Panc1 (cell line): ENCODE measurements at places on chromosomes 3 and 15. TPM values are rescaled to one million over a fixed set of nuclear protein-coding genes. Genes with fewer than 3 reads are reported as not detected.
A peak's percentile ranks its signal among the peaks of the same experiment; 100 is the strongest.

- H3K36me3 ChIP-seq: no peaks in the 10 kb centered on the region
- DNase-seq: no peak
- no peaks in the 10 kb centered on the region for H3K4me1 ChIP-seq
- H3K4me3 ChIP-seq: no peak overlapping the region
- peaks cover 3% of the 10 kb centered on the region; the same call in 1 of the 2 replicates for H3K27me3 ChIP-seq
Measured at GRCh38 chr15:73374604-73375003, 5.8 kb upstream of the HCN4 start.

- H3K4me1 ChIP-seq: no peaks in the 10 kb centered on the region
- H3K36me3 ChIP-seq: no peaks in the 10 kb centered on the region
- no peak overlapping the region for H3K27ac ChIP-seq
Measured at GRCh38 chr3:101939361-101940049, 90.2 kb downstream of the NFKBIZ start.

DNA sequence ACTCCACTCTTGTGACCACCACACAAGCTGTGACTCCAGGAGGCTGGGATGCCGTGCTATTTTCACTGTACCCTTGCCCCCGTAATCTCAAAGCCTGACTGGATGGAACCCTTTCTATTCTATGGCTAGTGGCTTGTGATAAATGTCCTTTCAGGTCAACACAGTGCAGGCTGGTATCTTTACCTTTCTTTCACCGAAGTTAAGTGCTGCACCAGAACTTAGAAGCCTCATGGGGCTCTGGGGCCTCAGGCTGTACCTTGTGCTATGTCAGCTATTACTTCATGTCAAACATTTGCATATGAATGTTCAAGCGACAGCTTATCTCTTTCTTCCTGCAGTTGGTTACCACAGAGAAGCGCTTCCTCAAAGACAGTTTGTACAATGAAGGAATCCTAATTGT is 66.8 kb downstream of the RPL39L start:
- no peaks in the 10 kb centered on the region for H3K4me1 ChIP-seq
- DNase-seq: no peak
- H3K27ac ChIP-seq: no peak overlapping the region
- H3K36me3 ChIP-seq: no peaks in the 10 kb centered on the region

DNA sequence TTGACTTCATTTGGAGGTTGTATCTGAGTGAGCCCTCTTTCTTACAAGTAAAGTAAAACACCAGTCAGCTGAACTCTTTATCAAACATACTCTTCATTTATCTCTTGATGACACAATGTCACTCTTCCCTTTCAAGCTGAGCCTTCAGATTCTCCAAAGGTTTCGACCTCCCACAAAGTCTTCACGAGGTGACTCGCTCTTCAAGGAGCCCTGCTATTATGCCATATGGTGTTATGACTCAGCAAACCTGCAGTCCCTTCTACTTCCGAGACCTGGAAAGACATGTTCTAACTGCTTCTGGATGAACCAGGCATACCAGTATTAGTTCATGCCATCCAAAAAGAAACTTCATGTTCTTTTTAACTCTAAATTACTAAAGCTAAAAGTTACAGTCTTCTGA is 23.1 kb downstream of the AADAC start:
- H3K36me3 ChIP-seq: no peaks in the 10 kb centered on the region
- no peak overlapping the region for H3K4me3 ChIP-seq
- peak; percentile 27 for DNase-seq
- H3K4me1 ChIP-seq: peaks cover 7% of the 10 kb centered on the region
- H3K27me3 ChIP-seq: no peaks in the 10 kb centered on the region
- peak overlapping the region; percentile 17; the same call in 1 of the 2 replicates for H3K27ac ChIP-seq

DNA sequence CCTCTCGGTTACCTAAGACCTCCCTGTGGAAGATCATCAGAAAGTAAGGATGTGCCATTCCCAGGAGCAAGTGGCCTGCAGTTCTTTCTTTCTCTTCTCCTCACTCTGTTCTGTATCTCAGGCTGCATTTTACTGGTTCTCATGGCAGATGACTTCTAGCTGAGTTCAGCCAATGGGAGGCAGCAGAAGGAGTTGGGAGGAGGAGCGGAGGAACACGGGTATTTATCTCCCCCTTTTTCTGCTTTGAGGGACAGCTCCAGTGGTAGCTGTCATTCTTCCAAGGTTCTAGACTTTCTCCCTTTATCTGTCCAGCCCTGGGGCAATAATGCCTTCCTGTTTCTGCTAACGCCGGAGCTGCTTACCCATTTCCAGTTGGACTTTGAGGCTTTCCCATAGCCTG is 339.9 kb downstream of the NR2F2 start:
- H3K36me3 ChIP-seq: no peaks in the 10 kb centered on the region
- H3K4me1 ChIP-seq: no peaks in the 10 kb centered on the region
- H3K27me3 ChIP-seq: no peaks in the 10 kb centered on the region
- no peak overlapping the region for H3K27ac ChIP-seq
- DNase-seq: no peak

- no peaks in the 10 kb centered on the region for H3K36me3 ChIP-seq
- no peak overlapping the region for H3K27ac ChIP-seq
- DNase-seq: no peak
Measured at GRCh38 chr3:52805270-52806039, 10.9 kb downstream of the ITIH3 start.

DNA sequence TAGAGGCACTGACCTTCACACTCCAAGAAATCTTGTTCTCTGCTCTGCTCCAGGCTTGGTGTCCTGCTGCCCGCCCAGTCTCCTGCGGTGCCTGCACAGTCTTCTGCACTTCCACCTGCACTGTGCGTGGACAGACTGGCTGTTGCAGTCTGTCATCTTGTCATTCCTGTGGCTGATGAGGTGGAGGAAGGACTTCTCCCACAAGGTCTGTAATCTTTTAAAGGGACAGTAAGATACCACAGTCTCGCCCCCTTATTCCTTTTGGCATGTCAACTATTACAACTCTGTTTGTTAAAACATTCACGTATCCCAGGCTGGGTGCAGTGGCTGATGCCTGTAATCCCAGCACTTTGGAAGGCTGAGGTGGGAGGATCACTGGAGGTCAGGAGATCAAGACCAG is 54.1 kb upstream of the IGF2BP2 start:
- H3K36me3 ChIP-seq: no peaks in the 10 kb centered on the region
- H3K4me3 ChIP-seq: no peak overlapping the region
- no peaks in the 10 kb centered on the region for H3K27me3 ChIP-seq

DNA sequence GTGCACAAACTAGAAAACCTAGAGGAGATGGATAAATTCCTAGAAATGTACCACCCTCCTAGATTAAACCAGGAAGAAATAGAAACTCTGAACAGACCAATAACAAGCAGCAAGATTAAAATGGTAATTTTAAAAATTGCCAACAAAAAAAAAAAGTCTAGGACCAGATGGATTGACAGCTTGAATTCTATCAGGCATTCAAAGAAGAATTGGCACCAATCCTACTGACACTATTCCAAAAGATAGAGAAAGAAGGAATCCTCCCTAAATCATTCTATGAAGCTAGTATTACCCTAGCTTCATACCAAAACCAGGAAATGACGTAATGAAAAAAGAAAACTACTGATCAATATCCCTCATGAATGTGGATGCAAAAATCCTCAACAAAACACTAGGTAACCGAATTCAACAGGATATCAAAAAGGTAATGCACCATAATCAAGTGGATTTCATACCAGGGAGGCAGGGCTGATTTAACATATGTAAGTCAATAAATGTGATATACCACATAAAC is 10.1 kb upstream of the CCR1 start:
- no peaks in the 10 kb centered on the region for H3K27me3 ChIP-seq
- DNase-seq: no peak
- H3K4me1 ChIP-seq: no peaks in the 10 kb centered on the region

DNA sequence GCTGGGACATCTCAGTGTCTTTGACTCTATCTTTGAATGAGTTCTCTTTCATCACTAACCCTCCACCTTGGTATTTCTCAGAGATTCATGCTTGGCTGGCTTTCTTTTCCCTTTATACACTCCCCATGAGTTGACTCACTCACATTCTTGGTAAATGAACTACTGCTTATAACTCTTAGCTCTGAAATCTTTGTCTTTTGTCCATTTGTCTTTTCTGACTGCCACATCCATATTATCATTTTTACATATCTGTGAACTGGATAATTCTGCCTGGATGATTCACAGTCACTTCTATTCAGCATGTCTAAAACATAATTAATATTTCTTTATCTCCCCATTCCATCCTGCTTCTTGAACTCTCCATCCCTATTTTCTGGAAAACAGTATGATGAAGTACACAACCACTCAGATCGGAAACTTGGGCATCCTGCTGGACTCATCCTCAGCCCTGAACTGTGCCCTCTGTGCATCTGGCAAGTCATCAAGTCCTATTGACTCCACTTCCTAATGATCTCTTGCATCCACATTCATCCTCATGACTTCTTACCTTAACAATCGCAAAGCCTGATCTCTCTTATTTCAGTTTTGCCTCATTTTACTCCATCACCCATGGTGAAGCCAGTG is 66.9 kb downstream of the KCNAB1 start:
- H3K27me3 ChIP-seq: no peaks in the 10 kb centered on the region
- H3K36me3 ChIP-seq: no peaks in the 10 kb centered on the region
- no peak overlapping the region for H3K4me3 ChIP-seq
- H3K4me1 ChIP-seq: no peaks in the 10 kb centered on the region

- H3K4me1 ChIP-seq: no peaks in the 10 kb centered on the region
- H3K27me3 ChIP-seq: no peaks in the 10 kb centered on the region
- no peak overlapping the region for H3K4me3 ChIP-seq
- H3K27ac ChIP-seq: no peak overlapping the region
- DNase-seq: no peak
Measured at GRCh38 chr3:195462308-195462610, 19.4 kb upstream of the ACAP2 start.

DNA sequence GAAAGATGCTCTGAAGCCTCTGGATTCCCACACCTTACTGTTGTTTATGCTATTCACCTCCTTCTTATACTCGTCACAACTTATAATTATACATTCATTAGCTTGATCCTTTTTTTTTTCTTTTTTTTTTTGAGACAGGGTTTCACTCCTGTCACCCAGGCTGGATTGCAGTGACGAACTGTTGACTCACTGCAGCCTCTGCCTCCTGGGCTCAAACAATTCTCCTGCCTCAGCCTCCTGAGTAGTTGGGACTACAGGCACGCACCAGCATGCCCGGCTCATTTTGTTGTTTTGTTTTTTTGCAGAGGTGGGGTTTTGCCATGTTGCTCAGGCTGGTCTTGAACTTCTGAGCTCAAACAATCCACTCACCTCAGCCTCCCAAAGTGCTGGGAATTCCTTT is 143.6 kb downstream of the PLCL2 start:
- DNase-seq: no peak
- H3K36me3 ChIP-seq: no peaks in the 10 kb centered on the region
- H3K27me3 ChIP-seq: no peaks in the 10 kb centered on the region
- H3K4me3 ChIP-seq: no peak overlapping the region
- no peaks in the 10 kb centered on the region for H3K4me1 ChIP-seq
- no peak overlapping the region for H3K27ac ChIP-seq

The BNC1 gene
- not detected for total RNA-seq

The RFC4 gene
- 70.7 TPM for total RNA-seq

The PTX3 gene
- total RNA-seq: 2.1 TPM

The ARL14 gene
- total RNA-seq: 2.5 TPM

The CRELD1 gene
- 15.4 TPM for total RNA-seq

The FANCD2OS gene
- not detected for total RNA-seq

The SLC24A5 gene
- total RNA-seq: not detected
